ENCODE measurements at places on chromosomes 5 and 9.

DNA sequence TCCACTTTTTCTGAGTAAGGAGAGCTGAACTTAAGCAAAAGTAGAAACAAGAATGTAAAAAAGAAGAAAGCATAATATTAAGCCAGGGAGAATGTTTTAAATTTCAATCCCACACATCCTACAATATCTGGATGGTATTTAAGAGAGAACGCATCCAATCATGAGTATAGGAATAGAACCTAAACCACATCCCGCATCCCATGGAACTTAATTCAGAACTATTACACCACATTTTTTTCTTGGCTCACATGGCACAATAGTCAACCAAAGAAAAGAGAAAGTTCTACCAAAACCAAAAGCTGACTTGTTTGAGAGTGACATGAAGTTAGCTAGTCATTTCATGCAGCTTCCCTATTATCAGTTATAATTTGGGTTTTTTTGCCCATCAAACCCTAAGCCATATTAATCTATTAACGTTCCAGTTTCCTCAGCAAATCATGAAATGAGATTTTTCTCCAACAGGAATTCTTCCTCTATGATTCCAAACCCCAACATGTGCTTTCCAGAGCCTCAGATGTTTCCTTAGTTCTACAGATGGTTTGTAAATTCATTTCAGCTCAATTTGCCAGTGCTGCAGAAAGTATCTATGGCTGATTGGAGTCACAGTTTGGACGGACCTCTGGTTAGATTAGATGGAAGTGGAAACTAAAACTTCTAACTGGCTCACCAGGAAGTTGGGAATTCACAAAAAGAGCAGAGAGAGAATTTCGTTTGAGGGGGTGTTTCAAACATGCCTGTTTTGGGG lies 22.5 kb downstream of the ADAMTSL1 start:
- no peak for DNase-seq

- no peak for DNase-seq
Observed at GRCh38 chr5:159883522-159883950, 32.7 kb upstream of the ADRA1B start.

DNA sequence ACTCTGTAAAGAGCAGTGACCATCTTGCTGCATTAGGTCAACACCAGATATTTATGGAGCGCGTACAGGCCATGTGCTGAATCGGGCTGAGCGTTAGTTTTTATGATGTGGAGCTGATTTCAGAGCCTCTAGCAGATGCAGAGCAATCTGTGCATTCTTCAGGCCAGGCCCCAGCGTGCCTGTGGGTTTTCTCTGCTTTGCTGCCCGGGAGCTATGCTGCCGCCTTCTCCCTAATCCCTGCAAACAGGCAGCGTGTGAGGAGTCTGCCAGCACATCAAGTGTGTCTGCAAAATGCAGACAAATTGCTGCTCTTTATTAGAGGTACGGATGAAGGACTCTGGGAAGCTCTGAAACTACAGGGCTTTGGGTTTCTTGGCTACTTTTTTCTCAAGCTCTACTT lies 170.0 kb downstream of the NTRK2 start:
- no peak for DNase-seq

DNA sequence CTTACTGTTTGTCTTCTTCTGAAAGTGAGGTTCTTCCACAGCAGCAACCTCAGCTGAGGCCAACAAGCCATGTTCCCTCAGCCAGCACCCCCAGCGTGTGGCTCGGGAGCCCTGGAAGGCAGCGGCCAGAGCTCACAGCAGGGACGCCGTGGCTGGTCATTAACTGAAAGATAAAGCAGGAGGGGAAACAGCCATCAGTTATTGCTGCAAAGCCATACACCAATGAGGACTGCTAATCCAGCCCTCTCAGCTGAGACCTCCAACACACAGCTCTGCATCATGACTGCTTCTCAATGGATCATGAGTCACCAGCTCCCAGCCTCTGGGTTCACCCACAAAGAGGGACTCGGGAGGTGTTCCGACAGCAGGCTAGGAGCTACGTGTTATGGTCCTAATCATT lies 24.3 kb downstream of the ABCA1 start:
- DNase-seq: no peak

DNA sequence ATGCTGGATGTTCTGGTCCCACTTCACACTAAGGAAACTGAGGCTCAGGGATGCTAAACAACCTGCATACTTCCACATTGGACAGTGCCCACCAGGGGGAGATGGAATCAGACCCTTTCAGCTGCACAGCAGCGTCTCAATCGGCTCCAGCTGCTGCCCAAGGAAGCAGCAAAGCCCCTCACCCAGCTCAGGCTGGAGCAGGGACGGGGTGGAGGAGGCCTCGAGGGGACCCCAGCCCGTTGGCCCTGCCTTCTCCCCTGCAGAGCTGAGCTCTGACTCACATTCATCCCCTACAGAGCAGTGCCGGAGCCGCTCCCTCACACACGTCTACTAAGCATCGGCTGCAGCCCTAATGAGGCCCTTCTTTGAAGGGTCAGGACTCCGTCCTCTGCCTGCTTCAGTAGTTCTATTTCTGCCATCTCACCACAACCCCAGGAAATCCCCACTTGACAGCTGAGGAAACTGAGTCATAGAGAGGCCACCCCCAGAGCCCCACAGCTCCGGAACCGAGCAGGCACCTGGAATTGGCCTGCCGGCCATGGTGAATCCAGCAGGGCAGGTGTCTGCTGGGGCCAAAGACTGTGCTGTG lies 21.5 kb upstream of the SUSD3 start:
- peak; percentile 49 for DNase-seq

DNA sequence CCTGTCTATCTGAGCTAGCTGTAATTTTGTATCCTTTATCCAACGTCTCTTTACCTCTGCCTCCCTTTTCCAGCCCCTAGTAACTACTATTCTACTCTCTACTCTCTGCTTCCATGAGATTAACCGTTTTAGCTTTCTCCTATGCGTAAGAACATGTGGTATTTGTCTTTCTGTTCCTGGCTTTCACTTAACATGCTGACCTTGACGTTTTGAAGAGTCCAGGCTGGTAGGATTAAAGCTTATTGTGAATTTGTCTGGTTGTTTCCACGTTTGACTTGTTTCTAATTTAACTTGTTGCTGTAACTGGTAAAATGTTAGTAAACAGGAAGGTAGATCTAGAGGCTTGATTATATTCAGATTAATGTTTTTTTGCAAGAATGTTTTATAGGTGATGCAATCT lies 385.3 kb downstream of the PSAT1 start:
- DNase-seq: no peak

GRCh38 chr9:85056203-85056572 lies 386.7 kb downstream of the NTRK2 start:
- DNase-seq: no peak

DNA sequence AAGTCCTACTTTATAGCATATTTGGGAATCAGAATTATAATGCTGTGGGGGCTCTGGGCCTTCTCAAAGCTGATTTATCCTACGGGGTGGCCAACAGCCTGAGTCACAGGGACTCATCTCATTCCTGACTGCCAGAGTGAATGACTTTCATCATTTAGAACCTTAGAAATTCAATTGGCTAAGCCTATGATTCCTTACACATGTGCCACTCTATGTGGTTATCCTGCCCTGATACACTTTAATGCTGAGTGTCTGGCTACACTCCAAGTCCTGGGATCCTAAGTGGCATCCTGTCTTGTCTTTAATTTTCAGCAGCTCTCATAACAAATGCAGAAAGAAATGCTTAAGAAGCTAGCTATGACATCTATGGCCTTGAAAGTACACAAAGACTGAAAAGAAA lies 75.2 kb upstream of the FREM1 start:
- no peak for DNase-seq

DNA sequence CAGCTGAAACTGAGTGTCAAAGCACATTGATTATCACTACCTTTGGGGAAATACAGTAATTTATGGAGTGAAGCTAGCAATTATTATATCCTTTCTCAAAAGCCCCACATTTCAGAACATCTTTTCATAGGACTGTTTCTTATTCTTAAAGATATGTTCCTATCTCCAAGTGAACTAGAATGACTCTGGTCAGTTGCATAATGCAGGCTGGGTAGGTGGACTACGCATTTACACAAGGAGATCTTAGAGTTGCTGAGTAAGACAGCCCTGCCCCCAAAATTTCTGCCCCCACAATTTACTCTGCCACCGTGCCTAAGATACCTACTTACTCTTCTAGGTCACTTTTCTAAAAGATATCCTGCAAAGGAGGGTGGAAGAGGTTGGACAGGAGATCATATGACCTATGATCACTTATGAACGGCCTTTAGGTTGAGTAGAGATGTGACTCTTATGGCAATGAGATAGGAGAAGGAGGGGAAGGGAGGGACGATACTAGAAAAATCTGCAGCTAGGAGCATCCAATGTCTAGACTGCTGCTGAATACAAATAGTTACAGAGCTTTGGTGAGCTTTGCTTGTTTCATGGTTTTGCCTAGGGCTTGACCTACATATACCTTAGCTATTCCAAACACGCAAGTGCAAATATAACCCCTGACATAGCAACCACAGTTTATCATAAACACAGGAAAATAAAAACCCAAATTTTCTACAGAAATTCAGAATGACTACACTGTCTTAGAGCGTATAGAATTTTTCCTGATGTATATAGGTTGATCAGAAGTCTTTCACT lies 121.7 kb downstream of the GLIS3 start:
- DNase-seq: no peak

DNA sequence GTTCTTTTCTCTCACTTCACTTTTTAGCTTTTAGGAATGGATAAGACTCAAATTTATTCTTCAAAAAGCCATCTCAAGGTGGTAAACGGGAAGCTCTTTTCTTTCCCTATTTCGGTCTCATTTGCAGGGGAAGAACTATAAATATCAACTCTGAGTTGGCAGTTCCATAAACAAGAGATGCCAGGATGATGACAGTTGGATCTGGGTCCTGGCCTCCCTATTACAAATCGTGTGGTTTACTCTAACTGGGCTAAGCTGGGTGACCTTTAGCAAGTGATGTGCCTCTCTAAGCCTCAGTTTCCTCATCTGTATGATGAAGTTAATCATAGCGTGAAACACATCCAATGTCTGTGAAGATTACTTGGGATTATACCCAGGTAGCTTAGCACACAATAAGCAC lies 44.2 kb downstream of the TLE4 start:
- no peak for DNase-seq

Data from NB4 (cell line).